ENCODE measurements at places on chromosomes 7 and 10.

- no peak for DNase-seq
These were observed 42.2 kb upstream of the OPALIN start for GRCh38 chr10:96401036-96401435.

DNA sequence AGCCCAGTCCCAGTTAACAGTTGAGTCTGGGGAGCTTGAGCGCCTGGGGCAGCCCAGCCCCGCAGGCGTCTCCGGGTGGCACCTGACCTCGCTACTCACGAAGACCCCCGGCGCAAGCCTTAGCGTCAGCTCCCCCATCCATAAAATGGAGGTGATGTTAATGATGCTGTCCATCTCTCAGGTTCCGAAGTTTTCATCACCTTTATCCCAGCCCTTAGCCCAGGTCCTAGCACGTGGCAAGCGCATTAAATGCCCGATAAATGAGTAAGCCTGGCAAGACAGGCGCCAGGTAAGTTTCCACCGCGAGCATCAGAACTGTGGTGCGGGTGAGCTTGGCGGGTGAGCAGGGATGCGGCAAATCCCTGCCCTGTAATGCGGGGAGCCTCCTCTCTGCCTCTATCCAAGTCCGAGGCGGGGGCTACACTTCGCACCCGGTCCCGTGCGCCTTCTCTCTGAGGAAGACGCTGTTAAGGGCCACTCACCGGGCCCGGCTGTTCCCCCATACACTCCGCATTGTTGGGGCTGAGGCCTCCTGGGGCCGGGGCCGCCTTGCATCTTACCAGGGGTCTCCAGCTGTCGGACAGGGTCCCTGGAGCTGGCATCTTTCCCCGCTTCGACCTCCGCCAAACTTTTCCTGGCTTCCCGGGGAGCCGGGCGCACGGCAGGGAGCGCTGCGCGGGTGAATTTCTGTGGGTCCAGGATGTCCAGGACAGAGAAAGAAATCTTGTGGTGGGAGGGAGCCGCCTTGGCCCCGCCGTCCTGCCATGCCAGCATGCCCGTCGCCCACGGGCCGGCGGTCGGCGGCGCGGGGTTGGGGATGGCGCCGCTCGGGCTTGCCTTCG, 444 bp downstream of the NKX1-2 start:
- DNase-seq: no peak

GRCh38 chr10:125844751-125845221, 21.4 kb downstream of the BCCIP start:
- DNase-seq: no peak

GRCh38 chr7:33781796-33782195, 123.5 kb upstream of the BMPER start:
- DNase-seq: no peak
